ENCODE measurements at places on chromosomes 12 and 14. TPM values are rescaled to one million over a fixed set of nuclear protein-coding genes. Genes with fewer than 3 reads are reported as not detected.

MYF5 gene
- not detected for total RNA-seq

KCNMB4 gene
- 1.4 TPM for total RNA-seq

EGLN3 gene
- total RNA-seq: 99.0 TPM

TMPRSS12 gene
- not detected for total RNA-seq

SLC38A4 gene
- total RNA-seq: 2.3 TPM

ARL6IP4 gene
- 125 TPM for total RNA-seq

HOXC6 gene
- total RNA-seq: not detected

NRIP2 gene
- total RNA-seq: 1.7 TPM

ASB2 gene
- total RNA-seq: 166 TPM

NRDE2 gene
- 12.0 TPM for total RNA-seq

CD69 gene
- total RNA-seq: 0.17 TPM

CCDC196 gene
- not detected for total RNA-seq

KSR2 gene
- total RNA-seq: not detected

ESRRB gene
- 11.6 TPM for total RNA-seq

IGF1 gene
- total RNA-seq: 6.3 TPM

SLC10A1 gene
- not detected for total RNA-seq

FAR2 gene
- total RNA-seq: 2.6 TPM

SIVA1 gene
- total RNA-seq: 43.3 TPM

All from heart right ventricle (tissue), 16 donors.